ENCODE measurements at places on chromosomes 4 and X. TPM values are rescaled to one million over a fixed set of nuclear protein-coding genes. Genes with fewer than 3 reads are reported as not detected.

DNA sequence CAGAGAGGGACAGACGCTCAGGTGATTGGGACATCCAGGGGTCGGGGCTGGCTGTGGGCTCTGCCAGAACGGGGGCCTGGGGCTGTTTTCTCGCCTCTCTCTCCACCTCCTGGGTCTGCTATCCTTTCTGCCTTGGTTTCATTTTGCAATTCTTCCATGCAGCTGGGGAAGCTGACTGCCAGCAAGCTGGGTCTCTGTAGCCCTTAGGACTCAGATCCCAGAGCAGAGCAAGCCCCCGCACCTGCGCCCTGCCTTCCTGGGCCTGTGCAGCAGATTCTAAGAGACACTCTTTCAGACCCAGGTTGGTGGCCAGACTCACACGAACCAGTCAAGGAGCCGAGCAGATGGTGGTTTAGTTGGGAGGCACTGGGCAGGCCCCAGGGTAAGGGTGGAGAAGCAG, 59.1 kb upstream of the GRPEL1 start:
- no peak for DNase-seq

DNA sequence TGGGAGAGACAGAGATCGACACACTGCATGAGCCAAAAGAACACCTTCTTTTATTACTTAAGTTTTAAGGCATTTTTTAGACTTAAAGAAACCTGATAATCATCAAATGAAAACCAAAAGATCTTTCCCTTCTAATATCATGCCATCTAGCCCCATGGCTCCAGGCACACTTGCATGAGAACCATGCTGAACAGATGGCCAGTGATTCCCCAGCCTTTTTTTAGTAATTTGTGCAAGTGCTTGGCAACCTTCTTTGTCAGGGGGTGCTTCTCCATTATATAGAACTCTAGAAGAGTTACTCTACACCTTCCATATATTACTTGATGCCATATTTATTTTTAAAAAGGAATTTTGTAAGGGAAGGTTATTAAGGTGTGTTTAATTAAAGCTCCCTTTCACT, 182.2 kb upstream of the TEX13C start:
- no peak for DNase-seq

- no peak for DNase-seq
These were observed 1958.7 kb upstream of the IGFBP7 start for GRCh38 chr4:59068722-59069418.

DNA sequence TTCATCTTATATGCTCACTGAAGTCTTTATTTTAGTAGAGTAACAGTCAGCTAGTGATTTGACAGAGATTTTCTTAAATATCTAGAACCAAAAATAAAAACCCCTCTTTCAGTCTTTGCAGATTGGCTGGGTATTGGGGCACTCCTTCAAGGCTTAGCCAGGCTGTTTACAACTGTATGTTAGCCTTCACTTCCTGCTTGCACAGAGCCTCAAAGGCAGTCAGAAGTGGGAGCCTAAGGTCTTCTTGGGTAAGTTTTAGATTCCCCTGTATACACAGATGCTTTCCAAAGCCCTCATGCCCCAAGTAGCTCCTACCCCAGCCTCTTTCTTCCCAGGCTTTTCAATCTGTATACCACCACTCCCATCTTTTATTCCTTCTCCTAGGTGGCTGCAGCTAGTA, 136.1 kb upstream of the STIM2 start:
- no peak for DNase-seq

- peak; percentile 87 for DNase-seq
These were observed 609 bp upstream of the SLC25A6 start for GRCh38 chrX:1392376-1393068.

DNA sequence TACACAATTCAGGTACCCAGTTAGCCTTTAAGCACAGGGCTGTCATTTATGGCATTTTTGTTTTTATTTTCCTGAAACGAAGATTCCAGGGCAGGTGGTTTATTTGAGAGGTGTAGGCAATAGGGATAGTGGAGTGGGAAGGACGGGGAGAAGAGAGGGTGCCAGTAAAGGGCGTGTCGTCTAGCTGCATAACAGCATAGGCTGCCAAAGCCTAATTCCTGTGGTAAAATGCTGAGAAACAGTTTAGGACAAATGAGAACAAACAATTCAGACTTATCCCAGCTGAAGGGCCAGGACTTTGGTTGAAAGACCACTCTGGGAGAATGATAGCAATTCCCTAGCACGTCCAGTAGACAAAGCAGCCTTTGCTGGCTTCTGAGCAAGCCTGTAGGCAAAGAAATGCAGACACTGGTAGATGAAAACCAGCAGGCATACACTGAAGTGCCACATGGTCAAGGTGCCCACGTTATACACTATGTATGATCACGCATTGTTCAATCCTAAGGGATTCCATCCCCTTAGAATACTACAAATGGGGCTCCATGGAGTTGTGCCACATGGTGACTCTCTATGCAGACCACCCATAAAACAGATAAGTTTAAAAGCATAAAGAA, 70.6 kb downstream of the PKD2 start:
- DNase-seq: no peak

- no peak for DNase-seq
These were observed 269.4 kb downstream of the DCTD start for GRCh38 chr4:182647646-182648300.

DNA sequence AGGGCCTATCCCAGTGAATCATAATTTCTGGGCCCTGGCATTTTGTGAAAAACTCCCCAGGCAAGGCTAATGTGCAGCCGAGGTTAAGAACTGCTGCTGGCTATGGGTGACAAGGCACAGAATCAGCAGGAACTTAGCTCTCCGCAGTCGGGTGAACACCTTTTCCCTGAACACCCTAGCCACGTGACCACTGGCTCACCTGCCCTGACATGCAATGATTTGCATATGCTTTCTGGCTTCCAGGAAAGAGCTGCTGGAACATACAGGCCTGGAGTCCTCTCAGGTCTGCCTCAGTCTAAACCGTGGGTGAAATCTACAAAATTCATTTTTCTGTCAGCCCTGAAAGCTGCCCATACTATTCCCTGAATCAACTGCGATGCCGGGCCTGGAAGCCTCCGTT, 56.6 kb downstream of the ZNF827 start:
- DNase-seq: no peak

GRCh38 chrX:151396042-151396824, 773 bp upstream of the VMA21 start:
- DNase-seq: no peak

DNA sequence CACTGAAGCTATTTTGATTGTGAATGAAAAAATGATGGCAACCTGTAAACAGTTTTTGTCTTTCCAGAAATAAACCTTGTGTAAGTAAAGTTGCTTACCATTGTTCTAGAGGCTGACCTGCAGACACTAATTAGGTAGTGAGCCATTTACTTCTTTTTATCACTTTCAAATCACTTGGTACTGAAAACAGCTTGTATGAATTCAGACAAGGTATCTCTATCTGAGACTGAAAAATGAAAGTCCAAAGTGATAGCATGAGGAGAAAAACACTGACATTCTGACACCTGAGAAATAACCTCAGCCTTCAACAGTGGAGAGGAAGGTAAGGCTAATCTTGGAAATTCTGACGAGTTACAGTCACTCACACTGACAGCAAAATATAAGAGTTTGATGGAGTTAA, 238.8 kb downstream of the GPC3 start:
- no peak for DNase-seq

DNA sequence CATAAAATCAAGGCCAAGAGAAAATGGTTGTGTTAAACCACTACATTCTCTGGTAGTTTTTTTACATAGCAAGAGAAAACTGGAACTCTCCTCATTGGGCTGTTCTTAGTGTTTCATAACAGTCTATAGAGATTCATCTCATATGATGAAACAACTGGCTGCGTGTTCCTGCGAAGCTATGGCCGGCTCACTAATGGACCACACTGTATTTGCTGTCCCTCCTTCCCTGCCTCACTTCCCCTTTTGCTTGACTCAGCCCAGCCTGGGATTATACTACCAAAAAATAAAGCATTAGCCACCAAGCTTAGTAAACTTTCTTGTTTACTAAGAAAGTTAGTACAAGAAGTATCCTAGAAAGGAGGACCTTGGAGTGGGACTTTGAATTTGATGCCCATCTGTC, 31.6 kb upstream of the LSM6 start:
- no peak for DNase-seq

DNA sequence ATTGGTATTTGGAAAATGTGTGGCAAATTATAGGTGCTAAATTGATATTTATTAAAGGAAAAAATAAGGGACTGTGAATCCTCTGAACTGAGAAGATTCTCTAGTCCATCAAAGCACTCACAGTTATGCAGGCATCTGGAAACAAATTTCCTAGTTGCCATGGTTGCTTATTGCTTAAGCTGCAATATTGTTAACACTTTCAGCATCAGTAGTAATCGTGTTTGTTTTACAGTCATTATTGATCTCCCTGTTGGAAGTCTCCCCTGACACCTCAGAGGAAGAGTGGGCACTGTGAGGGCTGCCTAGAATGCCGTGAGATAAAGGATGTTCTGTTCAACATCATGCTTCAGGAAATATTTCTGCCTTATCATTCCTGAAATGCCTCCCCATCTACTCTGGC, 2004.3 kb upstream of the ADGRL3 start:
- DNase-seq: no peak

GRCh38 chr4:158112611-158113010, 60.2 kb downstream of the GASK1B start:
- DNase-seq: no peak

TMEM35A gene
- total RNA-seq: 0.16 TPM

ASMT gene
- not detected for total RNA-seq

TEC gene
- 1.3 TPM for total RNA-seq

CYBB gene
- 33.7 TPM for total RNA-seq

DRP2 gene
- not detected for total RNA-seq
